B cell (primary cell): ENCODE measurements at places on chromosomes 1 and 21. TPM values are rescaled to one million over a fixed set of nuclear protein-coding genes. Genes with fewer than 3 reads are reported as not detected.
A peak's percentile ranks its signal among the peaks of the same experiment; 100 is the strongest.

DNA sequence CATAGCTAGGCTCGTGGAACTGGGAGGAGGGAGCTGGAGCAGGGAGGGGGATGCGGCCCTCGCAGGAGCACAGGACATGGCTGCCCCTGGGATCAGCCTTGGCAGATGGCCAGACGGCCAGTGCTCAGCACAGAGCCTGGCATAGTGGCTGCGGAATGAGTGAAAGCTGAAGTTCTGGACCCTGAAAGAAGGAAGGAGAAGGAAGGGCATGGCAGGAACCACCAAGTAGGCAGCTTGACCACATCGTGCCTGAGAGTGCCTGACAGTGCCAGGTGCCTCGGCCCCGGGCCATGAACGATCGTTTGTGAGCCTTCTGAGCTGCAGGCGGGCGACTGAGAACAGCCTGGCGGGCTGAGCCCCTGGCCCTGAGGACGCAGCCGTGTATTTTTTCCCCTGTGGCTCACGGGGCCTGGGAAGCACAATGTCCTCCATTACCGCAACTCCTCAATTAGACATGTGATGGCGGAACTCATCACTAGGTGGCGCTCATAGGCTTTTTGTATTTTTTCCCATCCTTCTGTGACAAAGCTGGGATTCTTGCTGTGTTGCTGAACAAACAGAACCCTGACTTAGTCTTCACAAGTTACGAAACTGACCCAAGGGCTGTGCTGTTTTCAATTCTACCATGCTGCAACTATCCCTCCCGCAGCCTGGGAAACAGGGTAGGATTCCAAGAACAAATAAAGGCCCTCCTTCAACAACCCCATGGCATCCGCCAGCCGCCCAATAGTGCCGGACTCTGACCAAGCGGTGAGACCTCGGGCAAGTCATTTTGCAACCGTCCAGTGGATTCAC, 29.9 kb upstream of the TMEM61 start:
- H3K27ac ChIP-seq = no peak overlapping the region
- H3K27me3 ChIP-seq = no peaks in the 10 kb centered on the region
- H3K4me3 ChIP-seq = no peak overlapping the region

DNA sequence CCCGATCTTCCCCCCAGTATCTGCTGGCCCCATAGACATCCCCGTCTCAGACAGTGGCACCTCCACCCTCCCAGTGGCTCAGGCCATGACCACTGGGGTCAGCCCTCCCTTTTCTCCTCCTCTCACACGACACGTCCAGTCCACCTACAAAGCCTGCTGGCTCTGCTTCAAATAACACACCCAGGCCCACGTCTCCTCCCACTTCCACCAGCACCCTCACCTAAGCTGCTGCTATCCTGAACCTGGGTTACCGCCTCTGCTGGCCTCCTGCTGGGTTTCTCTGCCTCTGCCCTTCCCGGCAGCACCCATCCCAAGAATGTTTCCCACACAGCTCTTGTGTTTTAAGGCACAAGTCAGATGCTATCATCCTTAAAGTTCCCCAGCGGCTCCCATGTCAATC, 26.0 kb downstream of the MX2 start:
- H3K27me3 ChIP-seq = no peaks in the 10 kb centered on the region
- no peak for DNase-seq
- no peak overlapping the region for H3K4me3 ChIP-seq
- H3K27ac ChIP-seq = no peak overlapping the region

GRCh38 chr21:42002421-42002958, 7.7 kb downstream of the ZBTB21 start:
- no peak overlapping the region for H3K4me3 ChIP-seq
- no peak for DNase-seq
- no peak overlapping the region for H3K27ac ChIP-seq
- H3K36me3 ChIP-seq = no peaks in the 10 kb centered on the region

GRCh38 chr1:216420746-216421145, 2.5 kb downstream of the USH2A start:
- no peak overlapping the region for H3K4me3 ChIP-seq
- H3K27me3 ChIP-seq = no peaks in the 10 kb centered on the region
- no peak for DNase-seq
- H3K4me1 ChIP-seq = no peaks in the 10 kb centered on the region
- no peak overlapping the region for H3K27ac ChIP-seq

GRCh38 chr1:65440322-65440900, 19.9 kb downstream of the LEPR start:
- H3K27ac ChIP-seq = no peak overlapping the region
- DNase-seq = no peak
- H3K36me3 ChIP-seq = no peaks in the 10 kb centered on the region
- H3K4me1 ChIP-seq = no peaks in the 10 kb centered on the region
- no peaks in the 10 kb centered on the region for H3K27me3 ChIP-seq
- H3K4me3 ChIP-seq = no peak overlapping the region

DNA sequence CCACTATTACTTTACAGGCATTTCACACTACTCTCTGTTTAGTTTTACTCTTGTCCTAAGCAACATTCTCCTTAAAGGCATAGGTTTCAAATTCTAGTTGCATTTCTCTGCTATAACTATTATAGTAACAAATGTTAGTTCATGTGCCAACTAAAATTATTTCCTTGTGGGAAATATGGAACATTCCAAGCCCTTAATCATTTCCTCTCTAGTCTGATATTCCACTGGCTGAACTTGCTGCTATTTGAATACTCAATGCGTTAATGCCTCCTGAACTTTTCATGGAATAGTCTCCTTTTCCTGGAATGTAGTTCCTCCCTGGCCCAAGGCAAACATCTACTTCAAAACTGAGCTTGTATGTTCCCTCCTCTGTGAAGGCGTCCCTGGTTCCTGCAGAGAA, 19.3 kb upstream of the TBX19 start:
- no peak overlapping the region for H3K27ac ChIP-seq
- H3K4me3 ChIP-seq = no peak overlapping the region
- H3K36me3 ChIP-seq = peaks cover 23% of the 10 kb centered on the region

DNA sequence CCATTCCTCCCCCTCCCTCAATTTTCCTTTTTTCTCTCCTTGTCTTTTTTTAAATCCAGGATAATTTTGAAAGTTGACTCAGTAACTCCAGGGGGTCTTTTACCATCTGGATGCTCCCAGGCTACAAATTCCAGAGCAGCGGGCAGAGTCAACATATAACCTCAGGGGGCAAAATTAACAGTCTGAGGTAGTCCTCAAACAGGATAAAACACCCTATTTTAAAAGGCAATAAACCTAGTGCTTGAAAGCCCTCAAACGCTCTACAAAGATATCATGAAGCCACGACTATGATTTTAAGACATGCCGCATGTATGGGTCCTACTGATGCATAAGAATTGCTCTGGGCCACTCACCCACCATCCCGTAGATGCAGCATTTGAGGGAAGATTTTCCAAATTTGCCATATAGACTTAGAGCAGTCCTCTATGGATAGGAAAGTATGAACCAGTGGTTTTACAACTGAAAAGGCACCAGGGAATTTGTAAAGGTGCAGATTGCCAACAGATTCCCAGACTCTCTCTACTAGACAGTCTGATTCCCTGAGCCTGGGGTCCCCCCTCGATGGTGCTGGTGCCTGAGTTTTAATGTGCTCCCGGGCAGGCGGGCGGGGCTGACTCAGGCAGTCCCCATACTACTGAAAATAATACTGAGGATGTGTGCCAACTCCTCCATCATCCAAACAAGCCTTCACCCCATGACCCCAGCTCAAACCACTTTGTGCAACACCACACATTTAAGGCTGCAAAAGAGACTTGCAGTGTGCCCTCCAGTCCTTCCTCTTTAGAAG, 37.2 kb downstream of the PTPN14 start:
- no peak overlapping the region for H3K4me3 ChIP-seq
- H3K27me3 ChIP-seq = no peaks in the 10 kb centered on the region
- no peaks in the 10 kb centered on the region for H3K36me3 ChIP-seq
- no peaks in the 10 kb centered on the region for H3K4me1 ChIP-seq

- H3K4me3 ChIP-seq = no peak overlapping the region
- no peak overlapping the region for H3K27ac ChIP-seq
- H3K36me3 ChIP-seq = no peaks in the 10 kb centered on the region
Measured at GRCh38 chr1:60948486-60948885, 133.9 kb upstream of the NFIA start.

- DNase-seq = no peak
- H3K27me3 ChIP-seq = no peaks in the 10 kb centered on the region
- no peaks in the 10 kb centered on the region for H3K4me1 ChIP-seq
- H3K27ac ChIP-seq = no peak overlapping the region
- no peak overlapping the region for H3K4me3 ChIP-seq
- no peaks in the 10 kb centered on the region for H3K36me3 ChIP-seq
Measured at GRCh38 chr1:151953409-151954094, 40.1 kb downstream of the S100A10 start.

DNA sequence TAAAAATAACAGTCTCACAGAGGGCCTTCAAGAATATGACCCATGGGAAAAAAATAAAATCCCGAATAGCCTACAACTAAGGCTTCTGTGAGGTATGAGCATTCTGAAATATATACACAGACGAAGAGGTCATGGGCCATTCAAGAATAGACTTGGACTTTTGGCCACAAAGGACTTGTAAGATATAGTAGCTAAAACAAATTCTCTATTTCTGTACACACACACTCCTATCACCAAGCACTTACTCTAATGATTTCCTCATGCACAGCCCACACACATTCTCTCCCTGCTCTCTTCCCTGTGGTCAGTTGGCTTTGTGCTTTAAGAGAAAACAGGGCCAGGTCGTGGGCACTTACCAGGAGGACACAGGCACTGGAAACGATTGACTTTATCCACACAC, 69.7 kb upstream of the ADAM30 start:
- H3K36me3 ChIP-seq = peaks cover 84% of the 10 kb centered on the region
- no peak overlapping the region for H3K4me3 ChIP-seq
- H3K27ac ChIP-seq = no peak overlapping the region

DNA sequence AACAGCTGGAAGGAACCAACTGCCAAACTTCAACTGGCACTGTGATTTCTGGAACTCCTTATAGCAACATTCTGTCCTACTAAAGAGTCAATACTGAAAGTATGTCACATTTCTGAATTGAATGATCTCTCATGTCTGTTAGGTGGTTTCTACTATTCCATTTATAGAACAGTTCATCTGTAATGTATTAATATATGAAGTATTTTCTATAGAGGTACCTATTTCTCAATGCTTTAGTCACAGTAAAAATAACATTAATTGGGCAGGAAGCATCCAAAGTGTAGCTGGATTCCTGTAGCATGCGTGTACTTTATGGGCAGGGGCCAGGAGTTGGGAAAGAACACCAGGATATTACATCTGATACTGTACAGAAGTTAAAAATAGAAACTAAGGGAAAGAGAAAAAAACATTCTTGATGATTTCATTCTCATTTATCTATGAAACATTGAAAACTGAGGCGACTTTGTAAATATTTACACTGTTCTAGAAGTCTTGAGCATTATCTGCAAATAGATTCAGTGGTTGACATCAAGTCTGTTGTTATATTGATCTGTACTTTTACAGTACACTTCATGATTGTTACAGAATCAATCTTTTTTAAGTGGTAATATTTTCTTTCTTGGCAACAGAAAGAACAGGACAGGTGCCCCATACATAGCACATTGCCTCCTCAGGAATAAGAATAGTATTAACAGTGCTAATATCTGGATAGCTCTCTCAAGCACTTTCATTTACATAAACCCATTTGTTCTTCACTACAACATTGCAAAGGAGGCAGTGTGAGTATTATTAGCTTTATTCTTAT, 6.2 kb upstream of the ZNF281 start:
- no peak for DNase-seq
- H3K4me1 ChIP-seq = no peaks in the 10 kb centered on the region
- H3K4me3 ChIP-seq = no peak overlapping the region
- H3K27me3 ChIP-seq = no peaks in the 10 kb centered on the region

GRCh38 chr1:50236656-50237055, 127.9 kb downstream of the ELAVL4 start:
- H3K27ac ChIP-seq = no peak overlapping the region
- no peak overlapping the region for H3K4me3 ChIP-seq
- no peaks in the 10 kb centered on the region for H3K36me3 ChIP-seq
- no peaks in the 10 kb centered on the region for H3K27me3 ChIP-seq

GRCh38 chr21:20783611-20784010, 214.6 kb upstream of the NCAM2 start:
- no peak overlapping the region for H3K27ac ChIP-seq
- no peaks in the 10 kb centered on the region for H3K27me3 ChIP-seq
- no peak overlapping the region for H3K4me3 ChIP-seq
- no peak for DNase-seq
- no peaks in the 10 kb centered on the region for H3K36me3 ChIP-seq

- H3K4me1 ChIP-seq = peaks cover 17% of the 10 kb centered on the region
- H3K4me3 ChIP-seq = no peak overlapping the region
Measured at GRCh38 chr1:225462429-225462713, 34.5 kb upstream of the LBR start.

DNA sequence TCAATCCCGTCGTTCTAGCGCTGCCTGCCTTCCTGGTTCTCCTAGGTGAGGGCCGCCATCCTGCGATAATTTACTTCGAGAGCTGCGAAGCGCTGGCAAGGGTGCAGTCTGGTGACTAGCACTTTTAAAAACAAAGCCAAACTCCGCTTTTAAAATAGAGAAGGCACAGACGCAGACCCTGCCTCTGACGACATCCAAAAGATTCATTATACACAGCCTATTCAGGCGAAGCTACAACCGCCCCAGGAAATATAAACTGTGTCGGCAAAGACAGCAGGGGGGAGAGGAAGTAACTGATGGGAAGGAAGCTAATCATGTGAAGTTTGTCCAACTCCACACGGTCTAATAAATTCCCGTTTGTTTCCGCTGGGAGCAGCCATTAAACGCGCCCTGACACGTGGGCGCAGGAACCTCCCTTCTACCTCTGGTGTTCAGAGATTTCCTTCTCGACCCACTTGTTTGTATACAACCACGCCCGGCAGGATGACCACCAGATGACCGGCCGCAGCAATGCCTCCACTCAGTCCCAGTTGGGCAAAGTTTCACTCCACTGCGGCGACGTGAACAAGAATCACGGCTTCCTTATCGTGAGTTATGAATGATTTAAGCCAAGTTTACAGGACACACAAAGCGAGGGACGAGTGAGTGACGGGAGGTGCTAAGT, 1.3 kb downstream of the GNG12 start:
- H3K36me3 ChIP-seq = no peaks in the 10 kb centered on the region
- peaks cover 36% of the 10 kb centered on the region for H3K27me3 ChIP-seq
- H3K27ac ChIP-seq = no peak overlapping the region
- peak overlapping the region; percentile 2 for H3K4me3 ChIP-seq
- peaks cover 25% of the 10 kb centered on the region for H3K4me1 ChIP-seq
- peak; percentile 27 for DNase-seq

DNA sequence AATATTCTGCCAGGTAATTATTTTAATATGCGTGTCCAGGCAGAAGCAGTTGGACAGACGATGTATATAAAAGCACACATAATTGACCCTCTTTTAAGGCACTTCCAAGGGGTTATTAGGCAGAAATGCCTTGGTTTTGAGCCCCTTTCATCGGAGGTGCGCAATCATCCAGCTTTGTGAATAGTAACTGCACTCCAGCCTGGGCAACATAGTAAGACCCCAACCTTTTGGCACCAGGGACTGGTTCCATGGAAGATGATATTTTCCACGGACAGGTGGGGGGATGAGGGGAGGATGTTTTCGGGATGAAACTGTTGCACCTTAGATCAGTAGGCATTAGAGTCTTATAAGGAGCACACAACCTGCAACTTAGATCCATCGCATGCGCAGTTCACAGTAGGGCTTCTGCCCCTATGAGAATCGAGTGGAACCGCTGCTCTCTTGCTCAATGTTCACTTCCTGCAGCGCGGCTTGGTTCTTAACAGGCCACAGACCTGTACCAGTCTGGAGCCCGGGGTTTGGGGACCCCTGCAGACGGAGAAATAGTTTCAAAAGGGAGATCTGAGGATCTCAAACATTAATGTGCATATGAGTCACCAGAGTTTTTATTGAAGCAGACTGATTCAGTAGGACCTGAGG, 1.8 kb upstream of the MCOLN2 start:
- H3K4me3 ChIP-seq = peak overlapping the region; percentile 78
- H3K27me3 ChIP-seq = no peaks in the 10 kb centered on the region
- peaks cover 48% of the 10 kb centered on the region for H3K4me1 ChIP-seq

Gene C8A
- not detected in 2 replicates for total RNA-seq

Gene ZMYND12
- 0.27 and 0.79 TPM in 2 replicates for total RNA-seq

Gene VWA5B1
- not detected in 2 replicates for total RNA-seq

Gene UMODL1
- 0.36 and 0.49 TPM in 2 replicates for total RNA-seq

Gene AGT
- not detected in 2 replicates for total RNA-seq

Gene NPPB
- total RNA-seq = not detected in 2 replicates

Gene CD2
- total RNA-seq = 0.32 and 0.74 TPM in 2 replicates
